ENCODE measurements at places on chromosomes 1 and 21. TPM values are rescaled to one million over a fixed set of nuclear protein-coding genes. Genes with fewer than 3 reads are reported as not detected.

GRCh38 chr21:27795418-27795817 lies 828.5 kb upstream of the ADAMTS5 start:
- H3K36me3 ChIP-seq, result no peaks in the 10 kb centered on the region
- peak overlapping the region; percentile 0 for H3K27ac ChIP-seq
- no peak overlapping the region for H3K4me3 ChIP-seq
- DNase-seq, result no peak
- H3K4me1 ChIP-seq, result peaks cover 12% of the 10 kb centered on the region

DNA sequence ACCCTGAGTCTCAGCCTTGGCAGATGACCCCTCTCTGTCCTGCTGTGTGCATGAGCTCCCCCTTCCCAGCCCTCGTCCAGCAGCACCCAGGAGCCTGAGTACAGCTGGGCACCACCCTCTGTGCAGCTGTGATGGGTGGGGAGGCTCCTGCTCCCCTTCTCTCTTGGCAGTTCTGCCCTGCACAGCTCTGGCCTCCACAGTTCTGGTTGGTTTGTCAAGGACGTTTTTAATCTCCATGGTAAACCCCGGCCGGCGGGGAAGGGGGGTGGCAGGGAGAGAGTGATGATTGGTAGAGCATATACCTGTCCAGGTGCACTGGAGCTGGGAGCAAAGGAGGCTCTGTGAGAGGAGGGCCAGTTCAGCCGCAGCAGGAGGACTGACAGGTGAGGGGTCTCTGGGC lies at the start of gene CLCNKA:
Gene CLCNKA (plus strand): TSS at position 356 of the 400 bp plus-strand sequence. CDS start 584 bp downstream, outside the sequence.
- no peak within 1 kb of the TSS for H3K4me3 ChIP-seq

DNA sequence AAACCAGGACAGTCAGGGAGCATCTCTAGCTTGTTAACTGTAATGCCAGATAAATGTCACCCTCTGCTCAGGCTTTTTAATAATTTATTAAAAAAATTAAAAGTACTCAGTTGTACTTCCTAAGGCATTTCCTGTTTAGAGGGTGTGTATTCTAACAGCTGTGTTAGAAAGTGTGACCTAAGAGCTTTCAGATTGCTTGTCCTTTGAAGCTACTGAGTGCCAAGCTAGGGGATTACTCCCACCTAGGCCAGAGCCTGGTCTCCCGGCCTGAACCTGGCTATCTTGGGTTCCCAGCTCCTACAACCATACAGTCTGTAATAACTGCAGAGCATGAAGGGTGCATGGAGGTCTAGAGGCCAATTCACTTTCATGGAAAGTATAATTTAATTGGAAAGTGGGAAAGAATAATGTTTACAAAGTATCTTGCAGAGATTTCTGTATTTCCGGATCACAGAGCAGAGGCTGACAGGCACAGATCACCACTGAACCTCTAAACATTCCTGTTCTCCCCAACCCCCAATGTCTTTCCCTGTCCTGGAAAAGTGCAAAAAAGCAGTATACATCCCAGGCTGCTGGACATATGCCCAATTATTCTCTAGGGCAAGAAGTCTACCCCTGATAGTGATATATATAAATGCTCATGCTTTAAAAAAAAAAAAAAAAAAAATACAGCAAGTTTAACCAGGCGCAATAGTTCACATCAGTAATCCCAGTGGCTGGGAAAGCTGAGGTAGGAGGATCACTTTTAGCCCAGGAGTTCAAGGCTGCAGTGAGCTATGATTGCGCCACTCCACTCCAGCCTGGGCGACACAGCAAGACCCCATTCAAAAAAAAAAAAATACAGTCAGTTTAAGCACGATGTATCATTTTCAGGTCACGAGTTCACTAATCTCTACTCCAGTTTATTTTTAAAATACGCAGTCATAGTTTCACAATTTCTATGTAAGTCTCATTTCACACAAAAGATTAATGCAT lies 36.7 kb upstream of the RAP1A start:
- no peak overlapping the region for H3K4me3 ChIP-seq
- H3K27ac ChIP-seq, result no peak overlapping the region
- H3K4me1 ChIP-seq, result no peaks in the 10 kb centered on the region
- H3K36me3 ChIP-seq, result no peaks in the 10 kb centered on the region
- no peak for DNase-seq

DNA sequence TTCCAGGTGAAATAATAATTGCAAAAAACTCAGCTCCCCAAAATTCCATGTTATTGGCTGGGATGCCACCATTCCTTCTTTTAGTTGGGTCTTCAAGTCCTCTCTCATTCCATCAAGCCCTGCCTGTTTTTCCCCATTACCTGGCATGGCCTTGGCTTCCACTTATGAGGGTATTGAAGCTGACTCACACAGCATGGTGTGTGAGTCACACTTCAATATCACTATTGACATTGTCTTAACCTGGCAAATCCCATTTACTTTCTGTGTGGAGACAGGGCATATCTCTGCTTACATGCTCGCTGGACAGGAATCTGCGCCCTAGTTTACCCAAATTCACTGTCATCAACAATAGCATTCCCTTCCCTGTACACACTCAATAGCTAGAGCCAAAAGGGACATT lies 1806.8 kb downstream of the BRINP3 start:
- H3K36me3 ChIP-seq, result no peaks in the 10 kb centered on the region
- H3K4me1 ChIP-seq, result no peaks in the 10 kb centered on the region

DNA sequence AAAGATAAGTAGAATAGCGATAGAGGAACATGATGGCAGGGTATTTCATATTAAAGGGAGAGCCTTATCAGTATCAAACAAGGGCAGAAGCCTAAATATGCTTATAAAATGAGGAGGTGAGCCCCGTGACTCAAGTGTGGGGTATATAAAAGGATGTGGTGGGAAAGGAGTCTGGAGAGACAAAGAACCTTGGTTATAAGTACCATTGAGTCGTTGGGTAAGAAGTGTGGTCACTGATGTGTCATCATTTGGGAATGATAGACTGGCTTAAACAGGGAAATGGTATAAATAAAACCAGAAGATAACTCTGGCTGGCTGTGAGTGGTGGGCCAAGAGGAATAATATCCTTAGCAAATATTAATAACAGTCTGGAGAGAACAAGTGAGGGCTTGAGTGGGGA lies 10.9 kb upstream of the CD5L start:
- DNase-seq, result no peak
- H3K4me1 ChIP-seq, result no peaks in the 10 kb centered on the region
- H3K27ac ChIP-seq, result no peak overlapping the region
- no peaks in the 10 kb centered on the region for H3K36me3 ChIP-seq

- H3K36me3 ChIP-seq, result no peaks in the 10 kb centered on the region
- H3K27ac ChIP-seq, result peak overlapping the region; percentile 92
- H3K4me1 ChIP-seq, result peaks cover 43% of the 10 kb centered on the region
- DNase-seq, result peak; percentile 86
Measured at GRCh38 chr1:11790880-11791715, 14.7 kb downstream of the MTHFR start.

- no peak overlapping the region for H3K4me3 ChIP-seq
- H3K27ac ChIP-seq, result no peak overlapping the region
- no peaks in the 10 kb centered on the region for H3K36me3 ChIP-seq
- H3K27me3 ChIP-seq, result no peaks in the 10 kb centered on the region
- H3K4me1 ChIP-seq, result peaks cover 10% of the 10 kb centered on the region
Measured at GRCh38 chr21:45373991-45374816, 30.8 kb upstream of the COL18A1 start.

GRCh38 chr1:100538913-100539835 lies 1.2 kb downstream of the GPR88 start:
- peaks cover 9% of the 10 kb centered on the region for H3K4me1 ChIP-seq
- H3K27me3 ChIP-seq, result peaks cover 82% of the 10 kb centered on the region
- peak overlapping the region; percentile 33 for H3K4me3 ChIP-seq
- peak; percentile 22 for DNase-seq
- H3K36me3 ChIP-seq, result no peaks in the 10 kb centered on the region

GRCh38 chr1:85274969-85275453 lies 1.4 kb downstream of the BCL10 start:
- no peaks in the 10 kb centered on the region for H3K27me3 ChIP-seq
- no peaks in the 10 kb centered on the region for H3K36me3 ChIP-seq
- H3K4me1 ChIP-seq, result peaks cover 19% of the 10 kb centered on the region
- peak overlapping the region; percentile 77 for H3K4me3 ChIP-seq
- H3K27ac ChIP-seq, result peak overlapping the region; percentile 98

DNA sequence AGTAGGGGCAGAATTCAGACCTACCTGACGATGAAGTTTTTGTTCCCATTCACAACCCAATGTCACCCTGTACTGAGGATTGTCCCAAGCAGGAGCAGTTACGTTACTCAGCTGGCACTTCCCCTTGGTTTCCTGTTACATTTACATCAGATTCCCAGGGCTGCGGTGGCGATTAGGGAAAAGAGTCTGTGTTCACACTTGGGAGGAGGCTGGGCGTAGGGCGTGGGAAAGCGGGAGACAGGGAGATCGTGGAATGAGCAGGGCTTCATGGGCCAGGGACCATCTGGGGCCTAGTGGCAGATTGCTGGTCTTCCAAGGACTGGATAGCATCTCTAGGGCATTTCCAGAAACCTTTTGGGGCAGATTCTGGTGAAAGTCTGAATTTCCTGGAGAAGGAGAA lies 39.0 kb downstream of the TBX19 start:
- no peaks in the 10 kb centered on the region for H3K36me3 ChIP-seq
- DNase-seq, result no peak
- H3K27me3 ChIP-seq, result no peaks in the 10 kb centered on the region
- H3K4me3 ChIP-seq, result no peak overlapping the region

- H3K27me3 ChIP-seq, result no peaks in the 10 kb centered on the region
- H3K4me3 ChIP-seq, result no peak overlapping the region
- peak; percentile 41 for DNase-seq
- peaks cover 23% of the 10 kb centered on the region for H3K4me1 ChIP-seq
Measured at GRCh38 chr21:43273708-43274021, 104.9 kb downstream of the CRYAA start.

- DNase-seq, result no peak
- no peaks in the 10 kb centered on the region for H3K4me1 ChIP-seq
- no peak overlapping the region for H3K4me3 ChIP-seq
- no peaks in the 10 kb centered on the region for H3K36me3 ChIP-seq
Measured at GRCh38 chr1:67469431-67469830, 39.2 kb upstream of the SERBP1 start.

DNA sequence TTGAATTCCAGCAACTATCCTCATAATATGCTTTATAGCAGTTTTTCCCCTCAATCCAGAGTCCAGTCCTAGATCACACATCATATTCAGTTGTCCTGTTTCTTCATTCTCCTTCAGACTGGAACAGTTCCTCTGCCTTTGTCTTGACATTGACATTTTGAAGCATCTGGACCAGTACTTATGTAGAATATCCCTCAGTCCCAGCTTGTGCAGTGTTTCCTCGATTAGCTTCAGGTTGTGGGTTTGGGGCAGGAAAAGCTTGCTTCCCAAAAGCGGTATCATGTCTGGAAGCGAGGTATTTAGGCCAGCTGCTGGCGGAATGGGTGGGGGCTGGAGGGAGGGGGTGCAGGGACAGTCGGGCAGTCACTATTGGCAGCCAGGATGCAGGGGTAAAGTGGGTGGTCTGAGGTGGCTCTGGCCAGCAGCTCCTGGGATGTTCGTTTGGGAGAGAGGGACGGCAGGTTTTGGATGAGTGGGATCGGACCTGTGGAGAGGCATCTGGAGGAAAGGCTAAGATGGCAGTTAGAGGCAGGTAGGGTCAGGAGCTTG lies 6.5 kb downstream of the THEMIS2 start:
- no peaks in the 10 kb centered on the region for H3K36me3 ChIP-seq

- no peaks in the 10 kb centered on the region for H3K27me3 ChIP-seq
- H3K4me3 ChIP-seq, result no peak overlapping the region
- no peak for DNase-seq
- H3K4me1 ChIP-seq, result no peaks in the 10 kb centered on the region
- no peak overlapping the region for H3K27ac ChIP-seq
Measured at GRCh38 chr1:88058205-88058604, 625.9 kb upstream of the PKN2 start.

DNA sequence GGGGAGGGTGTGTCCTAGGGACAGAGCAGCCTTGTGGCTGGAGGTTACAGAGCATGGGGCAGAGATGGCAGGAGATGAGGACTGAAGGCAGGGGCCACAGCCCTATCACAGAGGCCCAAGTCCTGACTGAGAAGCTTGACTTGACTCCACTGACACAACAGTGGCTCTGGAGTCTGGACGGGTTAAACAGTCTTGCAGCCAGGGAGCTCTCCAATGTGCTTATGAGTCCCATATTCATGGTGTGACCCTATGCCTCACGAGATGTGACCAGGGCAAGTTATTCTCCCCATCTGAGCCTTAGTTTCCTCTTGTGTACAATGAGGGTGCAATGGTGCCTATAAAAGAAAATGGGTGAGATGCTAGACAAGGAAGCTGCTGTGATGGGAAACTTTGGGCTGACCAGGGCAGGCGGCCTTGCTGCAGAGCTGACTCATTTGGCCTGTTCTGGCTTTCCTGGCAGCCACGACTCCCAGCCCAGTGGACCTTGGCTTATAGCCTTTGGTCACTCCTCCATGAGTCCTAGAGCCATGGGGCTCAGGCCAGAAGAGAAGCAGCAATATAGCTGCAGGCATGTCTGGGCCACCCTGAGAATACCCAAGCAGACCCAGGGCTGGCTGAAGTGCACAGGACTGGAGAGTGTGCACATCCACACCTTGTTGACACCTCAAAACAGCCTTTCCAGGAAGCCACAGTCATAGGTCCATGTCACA lies 2.8 kb upstream of the TTC22 start:
- no peaks in the 10 kb centered on the region for H3K27me3 ChIP-seq
- H3K36me3 ChIP-seq, result no peaks in the 10 kb centered on the region
- H3K4me1 ChIP-seq, result no peaks in the 10 kb centered on the region
- no peak for DNase-seq
- H3K27ac ChIP-seq, result peak overlapping the region; percentile 60
- no peak overlapping the region for H3K4me3 ChIP-seq

The CREB3L4 gene
- 10.9 TPM for total RNA-seq

The COL24A1 gene
- total RNA-seq, result 2.7 TPM

The ADAMTS1 gene
- 113 TPM for total RNA-seq

The KLF17 gene
- total RNA-seq, result 0.08 TPM

The OR6K6 gene
- total RNA-seq, result not detected

Data from hepatocyte (in vitro differentiated cells).